ENCODE measurements at places on chromosomes 7 and 10.

- DNase-seq, result no peak
These were observed 85.5 kb downstream of the CUX1 start for GRCh38 chr7:101902680-101903514.

- DNase-seq, result no peak
These were observed 169.6 kb downstream of the ELFN1 start for GRCh38 chr7:1839701-1840100.

- no peak for DNase-seq
These were observed 111.3 kb upstream of the PPP2R2D start for GRCh38 chr10:131789516-131789915.

GRCh38 chr10:78578929-78579328 is 489.8 kb upstream of the ZMIZ1 start:
- DNase-seq, result peak; percentile 30

GRCh38 chr7:22598318-22598920 is 98.4 kb upstream of the STEAP1B start:
- no peak for DNase-seq

DNA sequence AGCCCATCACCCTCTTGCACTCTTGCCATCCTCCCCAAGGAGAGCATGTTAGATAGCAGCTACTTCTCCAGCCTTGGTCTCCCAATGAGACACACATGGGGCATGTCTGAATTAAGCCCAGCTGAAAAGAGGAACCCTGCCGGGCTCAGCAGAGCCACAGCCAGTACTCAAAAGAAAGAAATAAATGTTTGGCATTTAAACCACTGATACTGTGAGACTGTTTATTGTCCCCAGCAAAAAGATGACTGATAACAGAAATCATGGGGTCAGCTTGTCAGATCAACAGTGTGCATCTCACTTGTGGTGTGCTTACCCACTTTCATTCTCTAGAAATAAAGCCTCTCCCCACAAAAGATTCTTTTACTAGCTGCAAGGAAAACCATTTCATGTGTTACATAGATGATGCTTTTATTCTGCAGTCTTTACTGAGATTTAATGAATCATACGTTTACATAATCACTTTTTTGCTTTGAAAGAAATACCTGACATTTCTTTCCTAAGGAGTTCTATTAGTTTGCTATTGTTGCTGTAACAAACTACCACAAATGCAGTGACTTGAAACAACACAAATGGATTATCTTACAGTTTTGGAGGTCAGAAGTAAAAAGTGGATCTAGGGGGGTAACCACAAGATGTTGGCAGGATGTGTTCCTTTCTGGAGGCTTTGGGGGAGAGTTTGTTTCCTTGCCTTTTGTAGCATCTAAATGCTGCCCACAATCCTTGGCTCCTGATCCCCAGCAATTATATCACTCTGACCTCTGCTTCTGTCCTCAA is 20.9 kb downstream of the ANKRD7 start:
- DNase-seq, result no peak

DNA sequence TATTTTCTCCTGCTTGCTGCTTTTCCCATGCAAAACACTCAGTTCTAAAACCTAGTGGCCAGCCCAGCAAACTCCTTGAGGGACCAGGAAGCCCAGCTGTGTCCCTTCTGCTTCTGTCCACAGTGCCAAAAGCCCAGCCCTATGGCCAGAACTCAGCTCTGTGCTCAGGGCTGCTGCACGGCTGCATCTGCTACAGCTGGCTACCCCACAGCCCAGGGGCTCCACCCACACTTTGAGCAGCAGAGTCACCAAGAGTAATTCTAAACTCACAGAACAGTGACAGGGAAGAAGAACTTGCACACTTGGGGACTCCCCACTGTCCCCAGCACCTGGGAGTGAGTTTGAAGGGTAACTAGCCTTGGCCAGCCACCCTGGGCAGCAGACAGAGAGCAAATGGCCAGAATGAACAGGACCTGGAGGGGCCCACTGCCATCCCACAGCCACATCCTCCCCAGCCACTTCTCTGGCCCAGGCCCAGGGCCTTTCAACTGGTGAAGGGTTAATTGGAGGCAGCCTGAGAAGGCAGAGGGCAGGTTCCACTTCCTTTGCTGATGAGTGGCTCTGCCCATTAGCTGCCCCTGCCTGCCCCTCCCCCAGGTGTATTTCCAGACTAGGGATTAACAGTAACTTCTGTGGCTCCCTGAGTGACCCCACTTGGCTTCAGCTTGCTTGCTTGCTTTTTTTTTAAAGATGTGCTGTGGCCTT is 28.1 kb upstream of the TRIM8 start:
- no peak for DNase-seq

Data from EH (cell line).